ENCODE measurements at places on chromosomes 6 and 20.

- DNase-seq, result no peak
Measured at GRCh38 chr6:97630604-97631003, 347.6 kb upstream of the MMS22L start.

DNA sequence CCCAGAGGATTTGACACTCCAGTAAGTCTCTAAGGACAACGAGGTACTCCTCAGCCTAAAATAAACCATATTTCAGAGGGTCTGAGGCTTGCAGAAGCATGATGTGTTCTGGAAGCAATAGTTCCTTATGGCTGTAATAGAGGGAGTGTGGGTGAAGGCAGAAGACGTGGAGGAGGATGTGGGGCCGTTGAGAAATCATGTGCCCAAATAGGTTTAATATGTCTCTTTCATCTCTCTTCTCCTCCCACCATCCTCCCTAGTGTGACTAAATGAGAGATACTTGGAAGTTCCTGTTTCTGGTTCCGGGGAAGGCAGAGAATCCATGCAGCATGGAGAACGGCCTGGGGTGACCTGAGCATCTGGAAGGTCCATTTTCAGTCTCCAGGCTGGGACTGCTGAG is 174.0 kb upstream of the RSPO3 start:
- DNase-seq, result peak; percentile 26

DNA sequence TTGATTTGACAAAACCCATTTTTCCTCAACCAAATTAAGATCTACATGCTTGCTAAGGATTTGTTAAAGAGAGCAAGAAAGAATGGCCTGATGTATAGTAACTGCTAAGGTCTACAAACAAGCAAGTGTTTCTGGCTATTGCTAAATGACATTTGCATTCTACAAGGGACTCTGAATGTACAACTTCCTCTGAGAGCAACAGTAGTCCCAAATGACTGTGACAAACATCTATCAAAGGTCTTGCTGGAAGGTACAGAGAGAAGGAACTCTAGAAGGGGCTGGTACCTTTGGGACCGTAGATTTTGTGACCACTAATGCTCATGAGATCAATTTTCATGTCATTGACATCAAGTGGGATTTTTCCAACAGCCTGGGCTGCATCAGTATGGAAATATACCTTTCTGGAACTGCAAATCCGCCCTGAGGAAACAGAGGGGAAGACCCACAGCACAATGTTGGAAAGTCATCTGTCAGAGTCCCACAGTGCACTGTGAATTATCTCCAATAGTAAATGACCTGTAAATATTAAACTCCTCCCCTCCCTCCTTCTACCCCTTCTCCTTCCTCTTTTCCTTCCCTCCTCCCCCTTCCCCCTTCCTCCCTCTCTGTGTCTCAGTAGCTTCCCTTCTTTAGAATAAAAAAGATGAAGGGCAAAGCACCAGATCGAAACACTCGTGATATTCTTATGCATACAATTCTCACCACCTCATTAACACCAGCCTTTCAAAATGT is 15.9 kb upstream of the CPNE1 start:
- no peak for DNase-seq

DNA sequence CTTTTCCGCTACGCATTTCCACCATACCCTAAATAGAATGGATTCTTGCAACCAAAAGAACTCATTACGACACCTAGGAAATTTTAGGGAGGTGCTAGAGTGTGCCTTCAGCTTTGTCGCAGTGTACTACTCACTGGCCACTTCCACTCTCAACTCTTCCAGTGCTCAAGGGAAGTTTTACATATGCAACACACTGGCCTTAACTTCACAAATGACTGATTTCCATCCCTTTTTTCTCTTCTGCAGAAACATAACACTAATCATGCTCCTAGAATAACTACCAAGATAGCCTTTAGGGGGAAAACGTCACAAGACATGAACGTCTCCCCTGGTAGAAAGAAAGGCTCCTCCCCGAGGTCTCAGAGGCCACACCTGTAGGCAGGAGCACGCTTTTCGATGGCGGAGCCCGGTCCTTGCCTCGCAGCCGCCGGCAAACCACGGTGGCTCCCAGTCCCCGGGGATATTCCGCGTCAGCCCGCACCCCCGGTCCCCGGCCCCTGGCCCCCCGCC is 584 bp downstream of the LYRM4 start:
- peak; percentile 39 for DNase-seq

DNA sequence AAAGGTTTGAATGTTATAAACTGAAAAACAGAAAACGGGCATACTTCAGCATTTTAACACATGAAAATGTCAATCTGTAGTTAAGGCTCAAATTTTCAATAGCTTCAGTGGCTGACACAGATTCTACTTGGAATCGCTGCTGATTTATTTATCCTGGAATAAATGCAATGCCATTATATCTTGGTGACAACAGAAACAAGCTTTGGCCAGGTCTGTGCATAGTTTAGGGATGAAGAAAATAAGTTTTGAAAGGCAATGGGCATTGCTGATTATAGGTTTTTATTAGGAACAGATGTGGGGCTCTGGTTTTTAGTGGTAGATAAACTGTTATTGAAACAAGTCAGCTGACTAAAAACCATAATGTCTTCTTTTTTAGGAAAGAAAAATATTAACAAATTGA is 96.8 kb upstream of the SOX4 start:
- no peak for DNase-seq

DNA sequence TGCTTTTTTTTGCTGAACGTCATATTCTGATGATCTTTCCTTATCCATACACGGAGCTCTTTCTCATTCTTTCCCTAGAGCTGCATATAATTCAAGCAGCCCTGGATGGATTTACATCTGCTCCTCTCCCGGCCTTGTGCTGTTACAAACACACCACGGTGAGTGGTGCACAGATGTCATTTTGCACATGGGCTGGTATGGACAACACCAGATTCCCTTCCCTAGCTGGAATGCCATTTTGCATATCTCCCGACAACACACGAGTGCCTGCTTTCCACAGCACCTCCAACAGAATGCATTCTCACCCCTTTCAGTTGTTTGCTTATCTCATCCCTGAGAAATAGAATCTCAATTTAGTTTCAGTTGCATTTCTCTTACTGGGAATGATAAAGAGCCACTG is 69.5 kb upstream of the AFDN start:
- no peak for DNase-seq

DNA sequence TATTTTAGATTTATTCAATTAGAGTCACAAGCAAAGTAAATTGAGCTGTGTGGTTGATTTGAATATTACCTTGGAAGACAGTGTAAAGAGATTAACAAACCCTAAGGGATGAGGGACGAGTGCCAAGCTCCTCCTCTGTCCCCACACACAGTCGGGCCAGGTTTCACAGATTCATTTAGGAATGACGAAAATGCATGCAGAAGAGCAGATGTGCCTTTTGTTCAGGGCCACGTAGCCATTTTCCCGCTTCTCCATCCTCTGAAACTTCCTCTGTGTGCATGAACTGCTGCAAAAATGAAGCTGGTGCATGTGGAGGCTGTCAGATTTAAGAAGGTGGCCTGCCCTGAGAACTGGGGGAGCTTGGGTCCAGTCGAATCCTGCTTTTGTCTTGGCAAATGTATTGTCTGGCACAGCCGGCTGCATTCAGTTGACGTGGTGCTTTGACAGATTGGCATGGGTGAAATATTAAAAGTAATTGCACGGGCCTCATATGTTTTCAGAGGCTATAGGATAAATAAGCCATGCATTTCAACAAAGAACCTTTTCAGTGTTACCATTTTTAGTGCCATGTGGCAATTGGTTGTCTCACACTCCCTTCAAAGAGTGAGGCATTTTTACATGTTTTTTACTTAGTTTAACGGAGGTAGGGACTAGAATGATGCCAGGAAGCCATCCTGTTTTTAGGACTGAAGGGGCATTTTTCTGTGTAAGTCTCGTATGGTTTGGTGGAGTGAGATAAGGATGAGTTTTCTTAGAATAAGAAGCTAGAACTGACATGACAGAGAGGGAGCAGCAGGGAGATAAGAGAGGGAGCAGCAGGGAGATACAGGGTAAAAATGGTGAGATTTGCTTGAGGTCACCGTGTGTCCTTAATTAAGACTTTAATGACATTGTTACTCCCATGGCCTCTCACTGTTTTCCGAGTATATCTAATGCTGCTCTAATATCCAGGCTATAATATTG is 361.1 kb downstream of the NRN1 start:
- DNase-seq, result no peak

- DNase-seq, result no peak
Measured at GRCh38 chr20:8388707-8389106, 256.6 kb downstream of the PLCB1 start.

- no peak for DNase-seq
Measured at GRCh38 chr6:138728662-138729061, 44.9 kb upstream of the CCDC28A start.

- DNase-seq, result no peak
Measured at GRCh38 chr6:47286301-47286700, 23.4 kb downstream of the TNFRSF21 start.

GRCh38 chr20:54044156-54044555 is 26.2 kb downstream of the BCAS1 start:
- peak; percentile 62 for DNase-seq

- DNase-seq, result no peak
Measured at GRCh38 chr6:18207949-18208348, 52.7 kb downstream of the KDM1B start.

GRCh38 chr6:3748208-3749066 is 3.1 kb downstream of the PXDC1 start:
- DNase-seq, result peak; percentile 61

DNA sequence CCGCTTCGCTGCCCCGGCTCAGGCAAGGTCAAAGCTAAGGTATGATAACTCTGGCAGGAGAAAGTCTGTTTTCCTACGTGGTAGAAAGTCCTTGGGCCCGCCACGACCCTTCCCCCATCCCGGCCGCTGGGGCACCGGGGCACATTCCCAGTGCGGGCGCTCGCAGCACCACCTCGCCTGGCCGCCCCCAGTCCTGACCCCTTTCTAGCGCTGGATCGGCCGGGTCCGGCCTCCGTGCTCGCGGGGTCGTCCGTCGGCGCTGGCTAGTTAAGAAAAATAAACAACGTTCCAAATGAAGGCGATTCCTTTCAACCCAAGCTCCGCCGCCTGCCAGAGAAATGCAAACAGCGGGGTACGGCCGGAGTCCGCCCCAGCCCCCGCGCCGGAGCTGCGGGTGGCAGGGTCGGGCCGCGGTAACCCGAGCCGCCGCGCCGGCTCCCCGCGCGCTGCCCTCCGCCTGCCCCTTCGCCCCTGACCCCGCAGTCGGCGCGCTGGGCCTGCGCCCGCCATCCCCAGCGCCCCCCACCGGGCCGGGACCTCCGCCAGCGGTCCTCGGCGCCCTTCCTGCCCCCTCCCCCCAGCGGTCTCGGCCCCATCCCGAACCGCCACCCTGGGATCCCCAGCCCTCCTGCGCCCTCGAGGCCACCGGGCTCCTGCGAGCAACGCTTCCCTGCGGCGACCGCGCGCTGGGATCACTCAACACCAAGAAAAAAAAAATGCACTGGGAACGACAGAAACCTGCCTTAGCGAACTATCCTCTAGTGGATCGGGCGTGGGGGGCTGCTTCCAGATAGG is 37.6 kb downstream of the NCR2 start:
- DNase-seq, result no peak

DNA sequence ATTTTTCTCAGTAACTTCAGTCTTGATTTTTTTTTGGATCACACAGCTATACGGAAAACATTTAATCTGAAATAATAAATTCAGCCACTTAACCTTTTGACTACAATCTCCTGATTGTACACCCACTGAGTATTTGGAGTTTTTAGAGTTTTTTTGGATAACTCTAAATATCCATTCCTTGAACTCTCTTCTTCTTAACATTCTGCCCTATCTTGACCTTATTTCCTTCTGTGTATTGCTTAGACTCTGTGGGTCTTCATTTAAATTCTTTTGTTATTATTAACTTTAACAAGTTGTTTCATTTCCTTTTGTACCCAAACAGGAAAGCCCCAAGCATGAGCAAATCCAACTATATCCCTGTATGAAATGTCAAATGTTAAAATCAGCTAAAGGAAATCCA is 170.2 kb upstream of the PTCHD4 start:
- no peak for DNase-seq

DNA sequence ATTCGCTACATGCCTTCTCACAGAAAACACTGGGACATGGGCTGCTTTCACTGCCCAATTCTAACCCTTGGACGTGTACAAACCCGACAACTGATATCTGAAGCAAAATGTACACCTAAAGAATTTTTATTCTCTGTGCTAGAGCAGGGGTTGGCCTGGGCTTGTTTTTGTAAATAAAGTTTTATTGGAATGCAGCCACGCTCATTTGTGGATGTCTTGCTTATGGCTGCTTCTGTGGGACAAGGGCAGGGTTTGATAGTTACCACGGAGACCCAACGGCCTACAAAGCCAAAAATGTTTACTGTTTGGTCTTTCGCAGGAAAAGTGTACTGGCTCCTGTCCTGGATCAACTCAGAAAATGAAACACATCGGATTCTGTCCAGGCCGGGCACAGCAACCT is 58.1 kb upstream of the APCDD1L start:
- no peak for DNase-seq

- no peak for DNase-seq
Measured at GRCh38 chr6:126300126-126300525, 39.8 kb upstream of the CENPW start.

DNA sequence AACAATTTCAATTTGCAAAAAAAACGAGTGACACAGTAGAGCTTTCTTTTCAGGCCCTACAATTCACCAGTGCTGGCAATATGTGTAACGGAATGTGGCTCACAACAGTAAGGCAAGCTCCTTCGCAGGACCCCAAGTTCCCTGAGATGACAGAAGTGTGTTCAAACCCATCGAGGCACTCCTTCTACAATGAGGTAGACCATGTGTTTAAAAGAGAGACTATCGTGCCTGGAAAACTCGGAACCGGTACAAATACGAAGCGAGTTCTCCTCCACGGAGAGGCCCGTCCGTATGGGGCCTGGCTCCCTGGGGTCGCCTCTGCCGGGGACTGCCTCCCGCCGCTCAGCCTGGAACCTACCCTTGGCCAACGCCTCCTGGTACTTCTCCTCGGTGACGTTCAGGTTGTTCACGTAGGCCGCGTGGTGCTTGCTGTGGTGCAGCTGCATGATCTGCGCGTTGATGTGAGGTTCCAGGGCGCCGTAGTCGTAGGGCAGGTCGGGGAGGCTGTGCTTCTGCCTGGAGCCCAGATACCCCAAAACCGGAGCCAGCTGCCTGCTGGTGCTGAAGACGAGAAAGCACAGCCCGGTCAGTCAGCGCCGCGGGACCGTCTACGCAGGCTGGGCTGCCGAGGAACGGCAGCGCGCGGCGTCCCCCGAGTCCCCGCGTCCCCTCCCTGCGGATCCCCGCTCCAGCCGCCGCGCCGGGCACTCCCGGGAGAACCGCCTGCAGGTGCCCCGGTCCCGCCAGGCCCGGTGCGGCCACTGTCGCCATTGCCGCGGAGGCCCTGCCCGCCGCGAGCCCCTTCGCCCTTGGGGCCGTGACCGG is 526 bp downstream of the SOD2 start:
- peak; percentile 44 for DNase-seq

- DNase-seq, result no peak
Measured at GRCh38 chr20:46559001-46559400, 8.5 kb upstream of the OCSTAMP start.

- peak; percentile 24 for DNase-seq
Measured at GRCh38 chr20:52410182-52410647, 218.6 kb upstream of the ZFP64 start.

DNA sequence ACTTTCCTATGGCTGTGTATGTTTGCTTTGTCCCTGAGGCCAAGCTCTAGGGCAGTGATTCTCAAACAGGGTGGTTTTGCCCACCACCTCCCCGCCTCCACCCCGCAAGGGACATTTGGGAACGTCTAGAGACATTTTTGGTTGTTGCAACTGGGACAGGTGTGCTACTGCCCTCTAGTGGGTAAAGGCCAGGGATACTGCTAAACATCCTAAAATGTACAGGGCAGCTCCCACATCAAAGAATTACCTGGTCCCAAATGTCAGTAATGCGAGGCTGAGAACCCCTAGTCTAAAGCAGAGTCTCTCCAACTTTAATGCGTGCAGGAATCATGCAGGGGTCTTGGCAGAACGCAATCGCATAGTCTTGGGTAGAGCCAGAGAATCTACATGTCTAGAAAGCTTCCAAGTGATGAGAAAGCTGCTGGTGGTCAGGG is 5.1 kb downstream of the KCNS1 start:
- peak; percentile 28 for DNase-seq
